ENCODE measurements at places on chromosomes 1 and 21. TPM values are rescaled to one million over a fixed set of nuclear protein-coding genes. Genes with fewer than 3 reads are reported as not detected.

Gene GBP6
- not detected for total RNA-seq

Gene GTF2B
- 38.6 TPM for total RNA-seq

GRCh38 chr1:154353966-154354365, 28.6 kb downstream of the ATP8B2 start:
- no peak for DNase-seq

Gene KCNJ6
- total RNA-seq = under 0.01 TPM

DNA sequence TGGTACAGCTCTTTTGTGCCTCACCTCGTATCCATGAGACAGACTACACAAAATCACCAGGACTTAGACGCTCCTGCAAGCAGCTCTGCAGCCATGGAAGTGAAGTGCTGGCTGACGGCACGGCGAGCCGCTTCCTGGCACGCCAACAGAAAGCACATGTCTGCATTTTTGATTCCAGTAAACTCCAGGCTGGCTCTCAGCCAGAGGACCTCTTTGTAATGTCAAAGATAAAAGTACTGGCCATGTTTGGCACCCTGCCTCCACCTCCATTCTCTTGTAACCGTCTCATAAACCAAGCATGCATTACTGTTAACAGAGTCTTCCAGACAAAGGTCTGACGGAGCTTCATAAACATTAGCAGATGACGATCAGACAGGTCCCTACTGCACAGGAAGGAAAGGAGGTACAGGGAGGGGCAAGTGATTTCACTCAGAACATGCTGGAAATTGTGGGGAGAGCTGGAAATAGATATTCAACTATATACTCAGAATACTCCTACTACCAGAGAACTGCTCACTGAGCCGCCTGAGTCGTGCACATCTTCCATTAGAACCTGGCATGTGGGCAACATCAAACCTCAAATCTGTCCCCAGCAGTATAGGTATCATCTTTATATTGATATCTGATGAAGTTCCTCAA, 632.0 kb downstream of the SMYD3 start:
- DNase-seq = peak; percentile 88

DNA sequence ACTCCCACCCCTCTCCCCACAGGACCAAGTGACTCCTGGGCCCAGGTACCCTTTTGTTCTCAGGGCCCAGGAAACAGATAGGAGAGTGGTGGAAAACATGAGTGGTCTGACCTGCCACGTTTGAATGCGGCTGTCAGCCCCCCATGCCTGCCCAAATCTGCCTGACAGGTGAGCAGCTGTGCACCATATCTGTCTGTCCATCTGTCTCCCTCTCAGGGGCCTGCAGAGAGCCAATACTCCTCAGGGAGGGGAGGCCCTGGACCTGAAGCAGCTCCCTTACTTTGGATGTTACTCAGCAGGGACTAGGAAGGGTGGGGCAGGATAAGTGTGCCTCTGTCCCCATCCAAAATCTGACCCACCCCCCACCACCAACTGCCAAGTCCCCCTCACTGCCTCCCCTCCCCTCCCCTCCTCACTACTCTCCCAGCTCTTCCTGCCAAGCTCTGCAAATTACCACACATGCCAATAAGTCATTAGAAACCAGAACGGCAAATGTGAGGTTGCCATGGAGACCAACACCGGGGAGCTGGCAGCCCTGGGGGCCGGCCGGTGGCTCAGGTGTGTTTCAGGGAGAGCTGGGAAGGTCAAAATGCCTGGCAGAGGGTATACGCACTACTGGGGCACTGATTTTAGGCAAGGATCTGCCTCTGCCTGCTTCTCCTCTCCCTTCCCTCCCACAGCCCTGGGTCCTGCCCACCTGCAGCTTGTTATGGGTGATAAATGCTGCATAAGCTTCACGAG, 11.5 kb downstream of the LRRN2 start:
- DNase-seq = no peak

DNA sequence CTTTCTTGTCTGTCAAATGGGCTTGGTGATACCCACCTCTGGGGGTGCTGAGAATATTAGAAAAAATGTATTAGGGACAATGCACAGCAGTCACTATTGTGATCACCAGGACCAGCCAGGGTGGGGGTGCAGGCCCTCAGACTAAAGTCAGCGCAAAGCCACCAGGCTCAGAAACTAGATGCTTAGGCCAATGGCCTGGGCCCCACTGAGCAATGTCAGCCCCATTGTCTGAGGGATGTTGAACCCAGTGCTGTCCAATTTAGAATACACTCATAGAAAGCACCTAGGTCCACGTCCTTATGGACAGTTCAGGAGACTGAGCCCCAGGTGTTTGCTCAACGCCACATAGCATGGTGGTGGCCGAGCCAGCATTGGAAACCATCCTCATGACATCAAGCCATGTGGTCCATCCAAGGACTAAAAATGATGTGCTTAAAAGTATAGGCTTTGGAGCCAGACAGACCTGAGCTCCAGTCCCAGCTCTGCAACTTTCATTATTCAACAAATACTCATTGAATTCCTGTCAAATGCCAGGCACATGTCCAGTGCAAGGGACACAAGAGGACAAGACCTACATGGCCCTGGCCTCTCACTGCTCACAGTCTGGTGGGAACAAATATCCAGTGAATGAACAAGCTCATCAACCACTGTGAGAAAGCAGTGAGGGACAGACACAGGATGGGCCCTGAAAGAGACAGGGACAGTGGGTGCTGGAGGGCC, 273.8 kb downstream of the MATN1 start:
- no peak for DNase-seq

Gene KCNJ15
- total RNA-seq = 0.04 TPM

DNA sequence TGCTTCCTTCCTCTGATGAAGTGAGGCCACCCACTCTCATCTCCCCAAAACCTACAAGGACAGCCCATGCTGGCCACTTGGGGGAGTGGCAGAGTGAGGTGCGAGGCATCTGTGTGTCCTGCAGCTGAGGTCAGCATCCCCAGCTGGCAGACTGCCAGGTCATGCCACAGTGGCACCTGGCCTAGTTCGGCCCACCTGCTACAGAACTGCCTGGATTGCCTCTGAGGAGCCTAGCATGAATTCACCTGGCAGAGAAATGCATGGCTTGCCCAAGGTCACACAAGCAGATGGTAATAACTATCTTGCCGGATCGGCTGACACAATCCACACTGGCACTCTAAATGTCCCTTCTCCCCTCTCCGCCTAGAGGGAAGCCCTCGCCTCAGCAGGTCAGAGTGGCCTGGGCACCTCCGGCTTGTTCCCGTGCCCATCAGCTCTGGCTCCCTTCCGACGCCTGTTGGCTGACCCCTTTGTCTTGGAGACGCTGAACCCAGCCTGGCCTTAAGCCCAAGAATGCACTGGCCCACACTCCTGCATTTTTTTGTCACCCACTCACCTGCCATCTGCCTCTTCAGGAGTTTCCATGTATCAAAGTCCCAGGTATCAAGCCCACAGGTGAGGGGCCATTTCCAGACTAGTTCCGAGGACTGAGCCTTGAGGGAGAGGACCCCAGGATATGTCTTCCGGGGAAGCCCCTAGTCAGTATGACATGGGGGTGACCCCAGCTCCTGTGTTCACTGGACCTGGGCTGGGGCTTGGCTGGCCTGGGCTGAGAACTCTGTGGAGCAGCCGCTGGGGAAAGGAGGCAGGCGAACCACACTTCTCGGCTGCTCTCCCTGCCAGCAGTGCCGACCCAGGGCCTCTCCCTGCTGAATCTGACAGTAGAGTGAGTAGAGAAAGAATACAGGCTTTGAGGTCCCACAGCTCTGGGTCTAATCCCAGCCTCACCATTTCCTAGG, 21.7 kb downstream of the ECE1 start:
- no peak for DNase-seq

Gene TMCC2
- total RNA-seq = 2.8 TPM

- no peak for DNase-seq
These were observed 242.1 kb downstream of the GRIK1 start for GRCh38 chr21:29697555-29698193.

Gene CHIA
- total RNA-seq = not detected

DNA sequence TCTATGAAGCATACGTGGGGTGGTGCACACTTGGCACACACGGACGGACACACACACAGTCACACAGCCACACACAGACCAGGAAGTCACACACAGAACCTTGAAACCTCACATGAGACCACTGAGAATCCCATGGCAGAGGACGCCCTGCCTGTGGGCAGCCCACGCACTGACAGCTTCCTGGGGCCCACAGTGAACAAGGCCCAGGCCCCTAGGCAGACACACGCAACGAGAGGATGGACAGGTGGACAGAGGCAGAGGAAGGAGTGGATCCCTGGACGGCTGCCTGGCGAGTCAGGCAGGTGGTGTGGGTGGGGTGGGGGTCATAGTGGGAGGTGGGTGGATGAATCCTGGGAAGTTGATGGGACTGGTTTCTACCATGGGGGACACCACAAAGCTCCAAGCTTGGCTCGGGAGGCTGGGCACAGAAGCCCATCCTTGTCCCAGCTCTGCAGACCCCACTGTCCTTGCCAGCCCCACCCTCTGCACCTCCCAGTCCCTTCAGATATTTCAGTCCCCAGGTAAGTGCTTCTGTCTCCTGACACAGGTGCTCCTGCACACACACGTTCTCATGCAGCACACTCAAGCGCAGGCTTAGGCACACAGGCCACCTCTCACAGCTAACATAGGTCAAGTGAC, 49.1 kb downstream of the WNT9A start:
- no peak for DNase-seq

DNA sequence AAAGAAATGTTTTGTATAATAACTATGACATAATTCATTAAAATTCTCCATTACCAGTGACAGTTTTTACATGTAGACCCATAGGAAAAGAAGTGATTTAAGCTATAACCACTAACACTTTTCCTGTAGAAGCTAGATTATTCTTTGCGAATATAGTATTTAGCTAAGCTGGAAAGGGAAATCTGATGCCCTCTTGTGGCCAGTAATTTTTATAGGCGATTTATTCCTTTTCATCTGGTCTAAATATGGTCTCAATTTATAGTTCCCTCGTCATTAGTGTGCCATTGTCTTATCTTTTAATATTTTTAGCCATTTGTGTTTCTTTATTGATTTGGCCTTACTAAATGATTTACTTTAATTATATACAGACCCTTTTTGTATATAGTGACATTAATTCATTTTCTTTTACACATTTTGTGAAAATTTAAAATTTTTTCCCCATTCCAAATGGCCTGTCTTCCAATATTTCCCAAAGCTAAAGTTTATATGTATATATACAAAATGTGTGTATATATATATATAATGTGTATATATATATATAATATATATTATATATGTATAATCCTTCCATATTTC, 26.7 kb downstream of the BTG3 start:
- DNase-seq = no peak

Gene TAS1R1
- total RNA-seq = 0.07 TPM

- no peak for DNase-seq
These were observed 176.6 kb upstream of the PBX1 start for GRCh38 chr1:164382384-164382783.

Gene MAP10
- total RNA-seq = 1.1 TPM

DNA sequence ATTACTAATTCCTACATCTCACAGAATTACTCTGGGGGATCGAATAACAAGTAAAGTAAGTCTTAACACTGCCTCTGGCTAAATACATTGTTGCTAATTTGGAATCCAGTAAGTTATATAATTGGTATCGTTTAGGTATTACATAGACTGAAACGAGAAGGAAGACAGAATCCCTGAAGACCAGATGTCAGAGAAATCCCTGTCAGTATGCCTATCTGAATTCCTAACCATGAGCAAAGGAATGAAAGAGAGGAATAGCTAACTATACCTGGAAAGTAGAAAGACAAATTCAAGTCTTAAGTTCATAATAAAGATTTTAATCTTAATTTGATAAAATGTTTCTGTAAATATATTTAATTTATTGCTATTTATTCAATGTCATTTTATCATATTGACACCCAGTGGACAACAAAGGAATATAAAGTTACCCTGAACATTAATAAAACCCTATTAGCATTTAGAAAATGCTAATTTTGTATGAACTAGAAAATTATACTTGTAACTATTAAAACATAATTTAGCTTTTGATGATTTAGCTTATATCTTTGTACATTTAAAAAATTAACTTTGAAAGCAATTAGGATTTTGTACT, 11.4 kb downstream of the DEPDC1 start:
- DNase-seq = no peak

Gene PYHIN1
- not detected for total RNA-seq

Gene SHISA4
- 10.4 TPM for total RNA-seq

Gene CA6
- total RNA-seq = not detected

Gene C8B
- total RNA-seq = not detected

DNA sequence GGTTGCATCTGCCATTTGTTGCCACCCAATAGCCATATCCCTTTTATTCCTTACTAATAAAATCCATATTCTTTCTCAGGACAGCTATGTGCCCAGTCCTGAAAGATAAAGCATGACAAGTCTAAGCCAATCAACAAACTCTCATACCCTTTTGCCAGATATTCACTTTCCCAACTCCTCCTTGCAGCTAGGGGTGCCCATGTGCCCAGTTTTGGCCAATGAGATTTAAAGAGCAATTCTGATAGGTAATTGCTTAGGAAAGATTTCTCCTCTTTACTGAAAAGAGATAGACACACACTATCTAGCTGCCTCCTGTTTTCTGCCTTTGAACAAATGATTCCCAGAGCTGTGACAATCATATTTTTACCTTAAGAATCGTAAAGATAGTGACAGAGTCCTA, 55.1 kb upstream of the LRRC8D start:
- DNase-seq = no peak

GRCh38 chr1:8026976-8027747, 1.1 kb upstream of the ERRFI1 start:
- no peak for DNase-seq

Gene CFAP107
- not detected for total RNA-seq

DNA sequence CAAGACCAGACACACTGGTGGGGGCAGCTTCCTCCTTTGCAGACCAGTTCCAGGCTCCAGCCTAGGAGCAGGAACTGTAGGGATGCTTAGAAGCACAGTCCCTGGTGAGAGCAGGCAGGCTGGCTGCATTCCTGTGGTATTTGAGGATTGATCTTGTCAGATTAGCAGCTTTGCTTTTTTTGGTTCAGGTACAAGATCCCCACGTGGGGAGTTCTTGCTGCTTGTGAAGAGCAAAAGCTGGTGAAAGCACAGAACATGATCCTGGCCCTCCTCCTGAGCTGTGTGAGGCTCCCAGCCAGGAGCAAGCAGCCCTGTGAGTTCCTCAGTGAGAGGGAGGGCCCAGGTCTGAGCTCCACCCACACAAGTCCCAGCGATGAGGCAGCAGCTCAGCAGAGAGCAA, 75.3 kb upstream of the ARTN start:
- DNase-seq = no peak

GRCh38 chr1:197733324-197733723, 42.0 kb downstream of the DENND1B start:
- DNase-seq = no peak

DNA sequence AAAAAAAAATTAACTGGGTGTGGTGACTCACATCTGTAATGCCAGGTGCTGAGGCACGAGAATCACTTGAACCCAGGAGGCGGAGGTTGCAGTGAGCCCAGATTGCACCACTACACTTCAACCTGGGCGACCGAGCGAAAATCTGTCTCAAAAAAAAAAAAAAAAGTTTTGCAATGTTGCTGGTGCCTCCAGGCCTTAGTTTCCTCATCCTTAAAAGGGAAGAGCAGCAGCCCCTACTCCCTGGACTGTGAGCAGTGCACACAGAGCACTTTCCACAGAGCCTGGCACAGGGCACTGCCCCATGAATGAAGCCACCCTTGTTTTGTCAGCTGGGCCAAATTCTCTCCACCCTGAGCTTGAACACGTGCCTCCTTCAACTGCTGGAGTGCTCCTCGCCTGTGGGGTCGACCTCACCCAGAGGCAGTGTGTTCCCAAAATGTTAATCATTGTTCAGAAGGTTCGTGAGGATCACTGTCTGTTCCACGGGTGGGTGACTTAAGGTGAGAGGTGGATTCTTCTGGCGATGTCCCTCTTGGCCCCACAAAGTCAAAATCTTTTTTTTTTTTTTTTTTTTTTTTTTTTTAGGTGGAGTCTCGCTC, 152.1 kb upstream of the TMEM51 start:
- DNase-seq = no peak

Gene RGS13
- not detected for total RNA-seq
